ENCODE measurements at places on chromosomes 7 and 10.

- DNase-seq: no peak
Observed at GRCh38 chr10:28199941-28200340, 102.9 kb downstream of the MPP7 start.

DNA sequence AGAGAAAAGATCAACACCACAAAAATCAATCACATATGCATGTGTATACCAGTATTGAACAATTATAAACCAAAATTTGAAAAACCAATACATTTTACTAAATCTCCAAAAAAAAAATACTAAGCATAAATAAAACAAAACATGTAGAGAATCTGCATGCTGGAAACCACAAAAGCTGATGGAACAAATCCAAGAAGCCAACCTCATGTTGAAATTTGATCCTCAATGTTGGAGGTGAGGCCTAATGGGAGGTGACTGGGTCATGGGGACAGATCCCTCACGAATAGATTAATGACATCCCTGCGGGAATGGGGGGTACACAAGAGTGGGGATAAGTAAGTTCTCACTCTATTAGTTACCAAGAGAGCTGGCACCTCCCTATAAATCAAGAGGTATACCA lies 82.5 kb downstream of the OAT start:
- no peak for DNase-seq

GRCh38 chr7:82964150-82964882 lies 198.4 kb downstream of the PCLO start:
- no peak for DNase-seq

GRCh38 chr7:4406288-4407058 lies 275.6 kb upstream of the FOXK1 start:
- DNase-seq: no peak

DNA sequence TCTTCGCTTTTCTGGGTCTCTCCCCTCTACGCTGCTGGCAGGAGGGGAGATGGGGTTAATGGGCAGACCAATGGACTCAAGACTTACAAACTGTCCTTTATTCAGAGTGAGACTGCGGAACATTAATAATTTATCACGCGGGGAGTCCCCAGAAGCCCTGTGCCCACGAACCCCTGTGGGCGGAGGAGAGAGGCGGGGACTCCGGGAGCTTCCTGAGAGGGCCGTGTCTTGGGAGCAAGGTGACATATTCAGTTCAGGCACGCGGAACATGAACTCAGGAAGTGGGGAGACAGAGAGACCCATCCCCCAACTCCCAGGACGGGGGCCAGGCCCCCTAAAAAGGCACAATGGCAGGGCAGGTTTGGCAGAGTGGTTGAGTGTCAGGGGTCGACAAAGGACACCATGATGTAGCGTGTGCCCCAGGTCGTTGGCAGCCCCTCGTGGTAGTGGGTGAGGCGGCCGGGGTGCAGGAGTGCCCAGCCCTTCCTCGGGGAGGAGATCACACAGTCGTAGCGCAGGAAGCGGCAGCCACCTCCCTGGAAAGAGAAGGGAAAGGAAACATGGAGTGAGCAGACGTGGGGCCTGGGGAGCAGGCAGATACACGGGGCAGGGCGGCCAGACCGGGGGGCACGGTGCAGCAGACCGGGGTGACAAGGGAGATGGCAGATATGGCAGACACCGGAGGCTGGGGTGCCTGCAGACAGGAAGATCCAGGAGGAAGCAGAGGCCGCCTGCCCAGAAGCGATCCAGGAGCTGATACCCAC lies 5.2 kb upstream of the MOGAT3 start:
- no peak for DNase-seq

DNA sequence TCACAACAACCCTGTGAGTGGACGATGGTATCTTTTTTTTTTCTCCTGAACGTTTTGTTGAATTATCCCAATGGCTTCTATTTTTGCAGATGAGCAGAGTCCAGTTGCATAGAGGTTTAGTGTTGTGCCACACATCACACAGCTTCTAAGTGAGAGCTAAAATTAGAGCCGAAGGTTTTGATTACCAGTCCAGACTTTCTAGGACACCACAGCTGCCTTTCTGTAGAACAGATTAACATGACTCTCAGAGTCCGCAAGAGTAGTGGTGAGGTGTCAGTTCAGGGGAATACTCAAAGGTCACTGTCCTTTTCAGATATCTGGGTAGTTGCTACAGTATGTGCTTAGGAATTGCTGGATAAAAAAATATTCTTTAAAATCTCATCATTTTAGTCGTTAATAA lies 13.8 kb downstream of the SGPL1 start:
- no peak for DNase-seq

DNA sequence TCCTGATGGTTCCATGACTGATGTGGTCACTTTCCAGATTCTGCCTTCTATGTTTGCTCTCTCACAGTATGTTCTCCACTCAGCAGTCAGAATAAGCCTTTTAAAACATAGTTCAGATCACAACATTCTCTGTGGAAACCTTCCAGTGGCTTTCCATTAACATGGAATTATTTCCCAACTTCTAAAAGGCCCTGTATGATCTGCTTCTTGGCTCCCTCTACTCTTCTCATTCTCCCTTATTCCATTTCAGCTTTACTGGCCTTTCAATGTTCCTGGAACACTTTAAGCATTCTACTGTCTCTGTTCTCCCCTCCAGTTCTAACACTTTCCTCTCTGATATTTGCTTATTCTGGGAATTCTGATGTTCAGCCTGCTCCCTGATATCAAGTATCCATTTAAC lies 325.6 kb downstream of the THSD7A start:
- no peak for DNase-seq

GRCh38 chr10:113273181-113274163 lies 279.4 kb upstream of the HABP2 start:
- DNase-seq: no peak

- DNase-seq: no peak
Observed at GRCh38 chr10:6692103-6692502, 112.0 kb upstream of the PRKCQ start.

- no peak for DNase-seq
Observed at GRCh38 chr10:72008096-72008981, 44.1 kb downstream of the CHST3 start.

GRCh38 chr10:68594405-68594804 lies 34.3 kb downstream of the TET1 start:
- DNase-seq: no peak

GRCh38 chr10:994836-995558 lies 6.8 kb downstream of the GTPBP4 start:
- no peak for DNase-seq

DNA sequence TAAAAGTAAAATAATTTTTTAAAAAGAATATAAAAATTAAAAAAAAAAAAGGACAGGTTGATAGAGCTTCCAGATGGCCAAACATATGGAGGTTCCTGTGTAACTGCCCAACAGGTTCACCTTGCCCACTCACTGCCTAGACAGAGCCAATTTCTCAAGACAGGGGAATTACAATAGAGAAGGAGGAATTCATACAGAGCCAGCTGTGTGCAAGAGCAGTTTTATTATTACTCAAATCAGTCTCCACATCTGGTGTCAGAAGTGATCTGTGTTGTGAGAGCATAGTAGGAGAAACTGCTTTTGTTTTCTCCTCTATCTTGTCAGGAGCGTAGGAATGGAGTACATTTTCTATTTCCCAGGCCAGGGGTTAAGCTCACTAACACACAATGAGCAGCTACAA lies 31.0 kb downstream of the C7orf33 start:
- DNase-seq: no peak

- no peak for DNase-seq
Observed at GRCh38 chr7:38862666-38863065, 46.3 kb downstream of the VPS41 start.

GRCh38 chr10:123200531-123200930 lies 46.3 kb downstream of the BUB3 start:
- DNase-seq: no peak

DNA sequence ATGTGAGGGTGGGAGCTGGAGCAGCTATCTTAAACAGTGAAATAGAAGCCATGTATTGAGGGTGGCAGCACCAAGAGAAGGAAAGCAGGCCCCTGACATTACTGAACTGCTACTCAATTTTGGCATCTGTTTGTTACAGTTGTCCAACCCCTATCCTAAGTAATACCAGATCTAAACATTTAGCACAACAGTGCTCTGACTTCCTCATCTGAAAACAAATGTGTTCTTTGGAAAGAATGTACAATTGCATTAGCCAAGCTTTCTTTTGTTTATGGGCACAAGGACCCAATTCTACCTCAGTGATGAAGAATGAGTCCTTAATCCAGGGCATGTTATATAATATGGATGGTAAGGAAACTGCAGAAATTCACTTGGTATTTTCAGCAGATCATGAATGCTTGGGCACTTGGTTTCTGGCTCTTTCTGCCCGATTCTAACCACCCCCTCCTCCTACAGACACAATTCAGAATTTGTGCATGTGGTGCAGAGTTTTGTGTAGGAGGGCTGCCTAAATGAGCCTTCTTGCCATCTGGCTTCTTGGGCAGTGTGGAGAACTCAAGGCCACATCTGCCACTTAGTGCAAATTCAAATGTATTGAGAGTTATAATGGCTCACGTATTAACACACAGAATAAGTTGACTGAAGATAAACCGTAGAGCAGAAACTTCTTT lies 36.9 kb upstream of the KMT2E start:
- no peak for DNase-seq

DNA sequence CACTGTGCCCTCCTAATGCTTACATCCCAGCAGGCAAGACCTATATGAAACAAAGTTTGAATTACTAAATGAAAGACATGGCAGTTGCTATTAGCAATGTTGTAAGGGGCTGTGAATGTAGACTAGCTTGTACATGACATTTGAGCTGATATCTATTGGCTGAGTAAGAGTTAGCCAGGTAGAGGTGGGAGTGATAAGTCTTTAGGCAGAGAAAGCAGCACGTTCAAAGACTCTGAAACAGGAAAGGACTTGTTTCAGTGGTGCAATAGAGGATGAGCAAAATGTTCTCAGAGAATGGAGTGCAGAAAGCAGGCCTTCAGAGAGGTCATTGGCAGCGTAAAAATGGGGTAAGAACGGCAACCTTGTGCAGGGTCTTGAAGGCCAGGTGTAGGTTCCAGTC lies 687.6 kb downstream of the AUTS2 start:
- no peak for DNase-seq

GRCh38 chr7:50552921-50553320 lies 12.3 kb downstream of the DDC start:
- no peak for DNase-seq

- DNase-seq: no peak
Observed at GRCh38 chr10:67506757-67507091, 189.3 kb downstream of the CTNNA3 start.

DNA sequence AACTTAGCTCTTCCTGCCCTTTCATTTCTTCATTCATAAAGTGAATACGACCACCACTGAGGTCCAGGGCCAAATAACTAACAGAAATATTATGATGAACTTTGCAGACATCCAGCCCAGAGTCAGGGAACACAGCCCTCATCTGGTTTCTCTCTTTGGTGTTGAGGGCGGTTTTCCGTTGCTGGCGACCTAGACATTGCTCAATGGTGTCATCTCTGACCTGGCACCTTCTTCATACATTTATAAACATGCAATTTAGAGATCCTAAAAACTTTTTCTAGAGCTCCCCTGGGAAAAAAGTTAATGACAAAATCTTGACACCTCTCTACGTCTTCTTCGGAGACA lies 324 bp upstream of the TET1 start:
- no peak for DNase-seq

DNA sequence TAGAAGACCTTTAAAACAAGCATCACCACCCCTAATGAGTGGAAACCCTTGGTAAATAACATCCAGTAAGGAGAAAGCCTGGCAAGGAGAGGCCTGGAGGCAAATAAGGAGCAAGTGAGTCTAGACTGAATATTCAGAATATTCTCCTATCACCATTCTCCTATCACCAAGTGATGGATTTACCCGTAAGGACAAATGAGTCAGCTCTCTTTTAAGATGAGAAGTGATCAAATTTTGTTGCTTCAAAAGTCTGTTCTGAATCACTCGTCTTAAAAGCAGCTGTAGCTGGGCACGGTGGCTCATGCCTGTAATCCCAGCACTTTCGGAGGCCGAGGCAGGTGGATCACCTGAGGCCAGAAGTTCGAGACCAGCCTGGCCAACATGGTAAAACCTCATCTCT lies 28.4 kb downstream of the KIAA1549 start:
- DNase-seq: no peak

DNA sequence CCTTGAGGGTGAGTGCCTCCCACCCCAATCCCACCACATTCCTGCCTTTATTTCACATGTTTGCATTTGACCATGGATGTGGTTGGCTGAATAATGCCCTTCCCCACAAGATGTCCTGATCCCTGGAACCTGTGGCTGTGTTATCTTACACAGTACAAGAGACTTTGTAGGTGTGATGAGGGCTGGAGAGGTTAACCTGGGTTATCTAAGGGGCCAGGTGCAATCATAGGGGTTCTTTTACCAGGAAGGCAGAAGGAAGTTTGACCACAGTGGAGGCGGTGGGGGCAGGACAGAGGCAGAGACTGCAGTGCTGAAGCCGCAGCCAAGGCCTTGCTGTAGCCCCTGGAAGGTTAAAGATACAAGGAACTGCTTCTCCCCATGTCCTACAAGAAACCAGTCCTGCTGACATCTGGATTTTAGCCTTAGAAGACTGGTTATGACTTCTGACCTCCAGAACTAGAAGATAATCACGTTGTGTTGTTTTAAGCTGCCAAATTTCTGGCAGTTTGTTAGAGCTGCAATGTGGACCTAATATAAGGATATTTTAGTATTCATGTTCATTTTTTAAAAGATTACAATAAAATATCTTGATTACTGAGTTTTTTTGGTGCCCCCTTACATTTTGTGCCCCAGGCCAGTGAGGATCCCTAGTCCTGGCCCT lies 136.6 kb downstream of the ARHGAP22 start:
- DNase-seq: no peak

- DNase-seq: no peak
Observed at GRCh38 chr10:105855791-105856190, 1214.7 kb downstream of the SORCS3 start.

DNA sequence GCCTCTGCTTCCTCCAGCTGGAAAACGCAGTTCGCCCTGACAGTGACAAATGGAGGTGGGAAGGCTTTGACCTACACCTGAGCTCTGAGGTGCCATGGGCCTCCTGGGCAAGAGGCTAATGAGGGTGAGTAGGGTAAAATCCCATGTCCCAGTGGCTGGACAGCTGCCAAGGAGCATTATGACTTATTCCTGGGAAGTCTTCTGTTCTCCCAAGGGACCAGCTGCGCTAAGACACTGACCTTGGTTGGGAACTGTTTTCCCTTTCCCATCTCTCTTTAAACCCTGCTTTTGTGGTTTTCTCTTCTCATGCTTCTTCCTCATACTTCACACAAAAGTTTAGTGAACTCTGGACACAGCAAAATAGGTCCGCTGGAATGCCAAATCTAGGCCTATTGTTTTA lies 72.6 kb downstream of the COPG2 start:
- DNase-seq: no peak

DNA sequence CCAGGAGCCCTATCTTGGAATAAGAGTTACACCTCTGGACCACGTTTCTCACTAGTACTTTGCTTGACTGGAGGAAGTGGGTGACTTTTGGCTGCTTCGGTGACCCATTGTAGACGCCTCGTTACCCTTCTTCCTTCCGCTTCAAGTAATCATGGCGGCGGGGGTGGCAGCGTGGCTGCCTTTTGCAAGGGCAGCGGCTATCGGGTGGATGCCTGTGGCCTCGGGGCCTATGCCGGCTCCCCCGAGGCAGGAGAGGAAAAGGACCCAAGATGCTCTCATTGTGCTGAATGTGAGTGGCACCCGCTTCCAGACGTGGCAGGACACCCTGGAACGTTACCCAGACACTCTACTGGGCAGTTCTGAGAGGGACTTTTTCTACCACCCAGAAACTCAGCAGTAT lies 1.5 kb downstream of the KCND2 start:
- no peak for DNase-seq

- DNase-seq: no peak
Observed at GRCh38 chr7:134513169-134513752, 14.1 kb upstream of the AKR1B10 start.
